ENCODE measurements at places on chromosomes 5 and 9.

- DNase-seq: no peak
Measured at GRCh38 chr9:93431539-93432105, 19.9 kb upstream of the FAM120A start.

- DNase-seq: peak; percentile 22
Measured at GRCh38 chr5:42756606-42757601, at the start of gene CCDC152. Gene CCDC152, plus strand, starts transcription at chr5:42756818. Its CDS starts 2,304 bp downstream, at chr5:42759122.

GRCh38 chr5:109692852-109693251 is 3.1 kb downstream of the MAN2A1 start:
- DNase-seq: no peak

DNA sequence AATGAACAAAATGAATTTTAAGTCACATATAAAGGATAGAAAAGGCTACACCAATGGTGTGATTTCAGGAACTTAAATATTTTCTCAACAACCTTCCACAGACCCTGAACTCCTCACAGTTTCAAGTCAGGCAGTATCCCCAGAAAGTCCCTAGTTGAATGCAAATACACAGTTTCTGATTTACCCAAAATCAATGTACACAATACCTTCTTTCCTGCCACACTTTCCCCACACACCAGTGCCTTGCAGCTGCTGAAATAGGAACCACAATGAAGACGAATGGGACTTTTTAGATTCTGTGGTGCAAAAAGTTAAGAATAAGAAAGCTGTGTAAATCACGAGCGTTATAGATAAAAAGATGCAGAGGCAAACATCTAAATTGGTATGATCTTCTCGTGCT is 552.4 kb upstream of the MEF2C start:
- DNase-seq: no peak

DNA sequence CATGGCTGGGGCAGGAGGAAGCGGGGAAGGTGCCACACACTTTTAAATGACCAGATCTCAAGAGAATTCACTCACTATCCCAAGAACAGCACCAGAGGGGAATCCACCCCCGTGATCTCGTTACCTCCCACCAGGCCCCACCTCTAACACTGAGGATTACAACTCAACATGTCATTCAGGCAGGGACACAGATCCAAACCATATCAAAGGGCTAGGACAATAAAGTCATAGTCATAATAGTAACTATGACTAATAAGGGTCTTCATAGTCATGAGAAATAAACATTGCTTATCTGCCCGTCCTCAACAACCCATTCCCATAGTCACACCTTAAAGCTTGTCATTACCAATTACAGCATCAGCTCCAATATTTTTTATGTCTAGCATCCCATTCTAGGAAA is 65.3 kb upstream of the SMC2 start:
- no peak for DNase-seq

DNA sequence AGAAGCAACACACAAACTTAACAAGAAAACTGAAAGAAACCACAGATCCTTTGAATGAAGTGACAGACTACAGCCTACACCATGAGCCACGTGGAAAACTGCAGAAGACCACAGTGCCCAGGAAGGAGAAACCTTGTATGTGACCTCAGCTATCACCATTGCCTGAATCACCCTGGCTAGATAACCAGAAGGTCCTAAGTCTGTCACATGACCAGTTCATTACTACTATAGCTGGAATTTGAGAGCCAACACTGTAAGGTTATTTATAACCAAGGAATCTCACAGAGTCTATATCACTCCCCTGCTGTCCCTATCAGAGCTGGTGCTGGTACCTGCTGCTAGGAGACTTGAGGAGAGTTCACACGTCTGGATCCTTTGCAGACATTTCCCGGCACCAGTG is 90.3 kb upstream of the FBXL17 start:
- DNase-seq: no peak

DNA sequence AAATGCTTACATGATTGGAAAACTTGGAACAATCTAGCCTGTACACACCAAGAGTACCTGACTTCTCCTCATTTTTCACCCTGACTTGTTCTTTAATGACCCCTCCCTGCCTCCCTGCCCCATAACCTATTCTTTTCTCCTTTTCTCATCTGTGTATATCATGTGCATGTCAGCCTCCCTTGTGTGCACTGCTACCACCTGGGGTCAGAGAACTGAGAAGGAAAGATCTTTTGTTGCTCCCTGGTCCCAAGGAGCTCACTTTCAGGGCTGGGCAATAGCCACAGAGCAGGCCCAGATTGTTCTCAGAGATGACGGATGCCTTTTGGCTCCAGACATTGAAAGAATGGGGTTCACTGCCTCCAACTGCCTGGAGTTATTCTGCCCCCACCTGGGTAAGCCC is 5.1 kb downstream of the MAP1B start:
- DNase-seq: no peak

DNA sequence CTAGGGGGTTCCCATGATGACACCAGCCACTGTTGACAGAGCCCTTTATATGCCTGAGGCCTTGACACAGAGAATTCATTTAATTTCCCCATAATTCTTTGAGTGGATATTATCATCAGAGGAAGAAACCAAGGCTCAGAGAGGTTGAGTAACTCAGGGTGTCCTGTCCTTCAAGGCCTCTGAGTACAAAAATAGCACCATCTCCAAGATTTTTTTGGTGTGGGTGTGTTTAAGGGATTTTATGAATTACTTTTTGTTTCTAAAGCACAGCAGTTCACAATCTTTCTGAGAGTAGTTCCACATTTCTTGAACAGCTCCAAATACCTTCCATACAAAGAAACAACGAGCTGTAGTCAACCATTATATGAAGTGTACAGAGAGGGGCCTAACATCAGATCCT is 6.2 kb upstream of the GSN start:
- DNase-seq: no peak

- DNase-seq: no peak
Measured at GRCh38 chr9:104293877-104294276, 199.8 kb downstream of the SMC2 start.

DNA sequence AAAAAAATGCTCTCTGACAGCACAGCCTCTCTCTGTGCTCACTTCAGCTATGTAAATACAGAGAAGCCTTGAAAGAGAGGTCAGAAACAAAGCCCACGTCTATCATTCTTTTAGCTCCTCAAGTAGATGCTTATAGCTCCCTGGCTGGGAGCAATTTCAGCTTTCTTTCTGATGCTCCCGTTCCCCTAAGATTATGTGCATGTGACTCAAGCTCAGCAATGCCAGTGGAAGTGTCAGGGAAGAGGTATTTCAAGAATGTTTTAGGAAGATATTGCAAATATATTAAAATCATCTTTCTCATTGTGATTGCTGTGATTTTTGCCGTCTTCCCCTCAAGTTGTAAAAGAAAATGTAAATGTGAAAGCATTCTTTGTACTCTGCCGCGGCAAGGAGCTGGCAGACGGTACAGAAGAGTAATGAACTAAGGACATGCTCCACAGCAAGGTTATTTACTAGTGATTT is 1353.7 kb upstream of the ACO1 start:
- DNase-seq: no peak

GRCh38 chr9:72428329-72428728 is 63.3 kb upstream of the ZFAND5 start:
- no peak for DNase-seq

- no peak for DNase-seq
Measured at GRCh38 chr5:62385816-62386400, 17.8 kb downstream of the DIMT1 start.

GRCh38 chr9:127119320-127119709 is 3.1 kb downstream of the ANGPTL2 start:
- no peak for DNase-seq

GRCh38 chr9:101201630-101202029 is 173.1 kb downstream of the PLPPR1 start:
- DNase-seq: no peak

- no peak for DNase-seq
Measured at GRCh38 chr5:55877655-55878054, 26.5 kb downstream of the IL31RA start.

DNA sequence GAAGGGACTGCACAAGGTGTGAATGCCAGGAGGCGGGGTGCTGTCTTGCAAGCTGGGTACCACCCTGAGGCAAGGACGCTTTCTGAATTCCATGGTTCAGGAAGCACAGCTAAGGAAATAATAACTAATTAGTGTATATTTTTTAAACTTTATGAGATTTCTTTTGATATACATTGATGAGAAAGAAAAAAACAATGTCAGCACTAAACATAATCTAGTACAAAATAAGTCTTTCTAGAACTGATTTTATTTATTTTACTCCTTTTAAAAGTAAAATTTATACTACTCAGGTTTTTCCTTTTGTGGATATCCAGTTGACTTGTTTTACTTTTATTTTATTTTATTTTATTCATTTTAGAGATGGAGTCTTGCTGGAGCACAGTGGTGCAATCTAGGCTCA is 3.6 kb downstream of the DNAJC21 start:
- DNase-seq: no peak

- no peak for DNase-seq
Measured at GRCh38 chr5:115260248-115260647, 2.4 kb downstream of the PGGT1B start.

DNA sequence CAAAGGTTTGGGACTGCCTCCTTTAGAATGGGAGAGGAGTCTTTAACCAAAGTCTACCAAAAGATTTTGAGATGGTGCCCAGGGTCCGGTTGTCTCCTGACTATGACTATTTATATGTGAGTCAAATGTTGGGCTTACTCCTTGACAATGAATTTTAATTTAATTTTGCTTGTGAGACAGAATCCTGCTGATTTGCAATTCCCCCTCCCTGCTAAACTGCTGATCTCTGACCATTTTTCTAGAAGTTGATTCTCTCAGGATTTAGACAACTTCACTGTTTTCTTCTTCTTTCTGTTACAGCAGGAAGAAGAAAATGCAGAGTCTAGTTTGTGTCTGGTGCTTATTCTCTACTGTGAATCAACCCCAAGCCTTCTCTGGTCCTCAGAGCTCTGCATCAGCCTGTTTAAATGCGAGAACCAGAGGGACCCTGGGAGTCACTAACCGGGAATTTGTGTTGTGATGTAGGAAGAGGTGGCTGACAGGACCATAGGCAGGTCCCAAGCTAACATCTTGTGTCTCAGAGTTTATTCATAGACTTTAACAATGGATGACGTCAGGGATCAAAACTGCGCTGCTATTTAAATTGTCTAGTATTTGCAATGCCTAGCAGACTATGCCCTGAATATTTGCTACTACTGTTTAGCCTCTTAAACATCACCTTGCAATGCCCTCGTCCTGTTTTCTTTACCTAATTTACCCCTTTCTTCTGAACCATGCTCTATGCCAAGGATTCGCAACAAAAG is 124.0 kb upstream of the TAF11L2 start:
- no peak for DNase-seq

DNA sequence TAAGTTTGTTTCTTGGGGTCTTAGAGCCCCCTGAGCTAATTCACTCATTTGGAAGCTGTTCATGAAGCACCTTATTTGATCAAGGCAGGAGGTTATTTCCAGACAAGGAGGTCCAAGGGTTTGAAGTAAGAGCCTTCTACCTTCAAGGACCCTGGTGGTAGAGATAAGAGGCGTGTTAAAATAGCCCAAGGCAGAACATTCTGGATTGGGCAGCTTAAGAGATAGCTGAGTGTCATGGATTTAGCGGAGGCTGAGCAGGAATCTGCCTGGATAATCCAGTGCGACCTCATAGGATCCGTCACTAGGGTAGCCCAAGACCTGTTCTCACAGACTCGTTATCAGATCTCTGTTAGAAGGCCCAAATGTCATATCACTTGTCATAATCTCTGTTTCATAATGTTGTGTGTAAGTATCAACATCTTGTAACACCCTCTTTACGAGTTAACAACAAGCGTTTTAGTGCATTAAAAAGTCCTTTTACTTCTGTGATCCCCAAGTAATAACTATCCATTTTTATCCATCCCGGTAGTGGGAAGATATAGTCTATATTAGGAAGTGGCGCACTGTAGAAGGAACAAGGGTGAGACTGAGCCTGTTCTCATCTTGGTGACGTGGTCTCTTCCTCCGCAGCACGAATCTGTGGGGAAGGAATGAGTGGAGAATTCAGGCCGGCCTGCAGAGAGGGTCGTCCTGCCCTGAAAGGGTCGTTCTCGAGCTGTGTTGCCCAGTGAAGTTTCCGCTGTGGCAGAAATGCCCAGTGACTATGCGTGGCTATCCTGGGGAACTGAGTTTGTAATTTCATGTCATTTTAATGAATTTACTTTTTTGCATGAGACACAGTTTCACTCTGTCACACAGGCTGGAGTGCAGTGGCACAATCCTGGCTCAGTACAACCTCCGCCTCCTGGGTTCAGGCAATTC is 28.8 kb downstream of the SLC25A25 start:
- DNase-seq: no peak

- no peak for DNase-seq
Measured at GRCh38 chr9:126489581-126490213, 124.0 kb upstream of the LMX1B start.

- no peak for DNase-seq
Measured at GRCh38 chr9:89866701-89867100, 261.9 kb downstream of the GADD45G start.

DNA sequence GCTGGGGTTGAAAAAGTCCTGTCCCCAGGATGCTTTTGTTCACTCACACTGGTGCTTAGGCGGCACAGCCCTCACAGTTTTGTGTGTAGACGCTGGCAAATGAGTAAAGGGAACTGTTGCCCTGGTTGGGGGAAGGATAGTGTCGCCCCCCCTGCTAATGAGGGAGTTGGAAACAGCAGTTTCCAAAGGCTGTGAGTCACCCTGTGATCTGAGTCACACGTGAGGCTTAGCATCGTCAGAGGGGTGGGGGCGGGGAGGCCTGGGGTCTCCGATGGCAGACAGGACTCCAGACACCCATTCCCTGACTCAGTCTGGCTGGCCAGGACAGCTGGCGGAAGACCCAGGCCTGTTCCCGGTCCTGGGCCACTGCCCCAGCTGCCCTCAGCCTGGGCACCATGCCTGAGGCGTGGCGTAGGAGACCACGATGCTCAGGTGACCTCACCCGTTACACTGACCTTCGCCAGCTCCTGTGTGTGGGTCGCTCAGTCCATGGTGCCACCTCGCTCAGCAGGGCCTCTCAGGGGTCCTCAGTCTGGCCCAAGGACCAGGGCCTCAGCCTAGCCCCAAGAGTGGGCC is 2.9 kb downstream of the DNAJB5 start:
- peak; percentile 97 for DNase-seq

GRCh38 chr5:17230191-17230590 is 12.8 kb downstream of the BASP1 start:
- DNase-seq: no peak

GRCh38 chr5:35644543-35644942 is 26.9 kb downstream of the SPEF2 start:
- DNase-seq: no peak

DNA sequence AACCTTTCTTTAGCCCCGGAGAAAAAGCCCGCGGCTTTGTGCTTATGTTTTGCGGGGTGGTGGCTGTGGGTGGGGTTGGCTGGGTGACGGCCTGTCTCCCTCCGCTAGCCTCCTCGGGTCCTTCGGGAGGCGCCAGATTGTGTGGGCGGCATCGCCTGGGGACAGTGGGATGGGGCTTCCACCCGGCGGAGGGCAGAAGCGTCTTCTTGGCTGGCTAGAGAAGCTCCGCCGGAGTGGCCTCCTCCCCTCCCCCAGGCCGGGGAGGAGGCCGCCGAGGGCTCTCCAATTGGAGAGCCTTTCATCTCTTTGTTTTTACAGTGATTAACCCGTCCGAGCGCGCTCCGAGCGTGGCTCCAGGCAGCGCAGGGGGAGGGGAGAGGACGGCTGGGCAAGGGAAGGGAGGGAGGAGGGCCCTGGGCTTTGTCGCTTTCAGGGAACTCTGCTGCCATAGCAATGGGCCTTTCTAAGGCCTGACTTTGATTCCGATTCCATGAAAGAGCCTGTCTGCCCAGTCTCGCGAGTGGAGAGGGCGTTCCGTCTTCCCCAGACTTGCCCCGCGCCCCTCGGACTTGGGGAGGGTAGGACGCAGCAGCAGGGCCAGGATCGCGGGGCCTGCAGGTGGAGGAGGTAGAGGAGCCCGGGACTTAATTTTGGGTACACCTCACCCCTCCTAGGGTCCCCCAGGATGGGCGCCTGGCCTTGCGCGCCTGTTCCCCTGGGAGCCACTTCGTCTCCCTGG is 36.7 kb upstream of the TIFAB start:
- DNase-seq: no peak

All from psoas muscle (tissue), 8 donors.